ENCODE measurements at places on chromosomes 6 and 20.

DNA sequence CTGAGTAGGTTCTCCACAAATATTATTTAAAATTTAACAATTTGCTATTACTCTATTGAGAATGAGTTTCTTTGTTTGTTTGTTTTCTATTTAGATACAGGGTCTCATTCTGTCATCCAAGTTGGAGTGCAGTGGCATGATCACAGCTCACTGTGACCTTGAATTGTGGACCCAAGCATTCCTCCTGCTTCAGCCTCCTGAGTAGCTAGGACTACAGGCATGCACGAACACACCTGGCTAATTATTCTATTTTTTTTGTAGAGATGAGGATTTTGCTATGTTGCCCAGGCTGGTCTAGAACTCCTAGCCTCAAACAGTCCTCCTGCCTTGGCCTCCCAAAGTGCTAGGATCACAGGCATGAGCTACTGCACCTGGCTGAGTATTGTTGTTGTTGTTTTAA is 122.2 kb downstream of the PHF3 start:
- no peak for DNase-seq

- DNase-seq: no peak
Measured at GRCh38 chr6:100338090-100338489, 126.6 kb downstream of the SIM1 start.

DNA sequence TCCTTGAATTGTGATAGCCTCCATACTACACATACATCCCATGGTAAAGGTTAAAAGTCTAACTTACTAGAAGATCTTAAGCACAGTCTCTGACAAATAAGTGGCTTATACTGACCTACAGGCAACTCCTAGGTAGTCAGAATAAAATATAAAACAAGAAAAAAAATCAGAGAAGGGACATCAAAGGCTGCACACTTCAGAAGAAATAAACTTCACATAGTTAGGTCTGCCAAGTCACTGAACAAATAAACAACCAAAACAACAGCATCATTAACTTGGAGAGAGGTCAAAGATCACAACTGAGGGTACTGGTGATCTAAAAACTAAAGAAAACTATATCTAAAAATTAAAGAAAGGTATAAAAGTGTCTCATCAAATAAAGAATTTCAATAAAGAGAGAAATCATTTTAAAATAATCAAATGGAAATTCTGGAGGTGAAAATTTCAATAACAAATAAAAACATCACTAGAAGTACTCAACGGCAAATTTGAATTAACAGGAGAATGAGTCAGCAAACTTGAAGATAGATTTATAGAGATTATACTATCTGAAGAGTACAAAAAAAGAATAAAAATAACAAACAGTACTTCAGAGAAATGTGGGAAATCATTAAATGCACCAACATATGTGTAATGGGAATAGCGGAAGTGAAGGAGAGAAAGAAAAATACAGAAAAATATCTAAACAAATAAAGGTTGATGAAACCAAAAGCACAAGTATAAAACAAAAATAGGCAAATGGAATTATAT is 88.0 kb upstream of the UST start:
- DNase-seq: no peak

DNA sequence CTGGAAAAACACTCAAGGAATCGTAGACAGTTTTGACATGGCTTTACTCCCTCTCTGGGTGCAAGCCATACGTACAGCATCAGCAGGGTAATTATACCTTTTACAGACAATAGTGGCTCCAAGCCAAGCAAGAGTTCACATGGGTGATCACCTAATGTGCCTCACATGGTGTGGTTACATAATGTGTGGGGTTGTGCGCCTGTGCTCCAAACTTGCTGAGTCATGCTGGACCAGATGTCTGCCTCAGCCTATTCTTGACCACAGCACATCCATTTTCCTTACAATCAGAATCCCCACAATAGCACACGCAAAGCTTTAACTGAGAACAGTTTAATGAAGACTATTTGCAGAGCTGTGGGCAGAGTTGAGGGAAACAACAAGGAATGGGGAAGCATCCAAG is 74.5 kb downstream of the ALDH8A1 start:
- DNase-seq: no peak

- no peak for DNase-seq
Measured at GRCh38 chr20:49100972-49101371, 54.9 kb downstream of the CSE1L start.

GRCh38 chr6:162612613-162613012 is 115.0 kb downstream of the PRKN start:
- DNase-seq: no peak

- peak; percentile 52 for DNase-seq
Measured at GRCh38 chr6:14110001-14110818, 7.4 kb upstream of the CD83 start.

DNA sequence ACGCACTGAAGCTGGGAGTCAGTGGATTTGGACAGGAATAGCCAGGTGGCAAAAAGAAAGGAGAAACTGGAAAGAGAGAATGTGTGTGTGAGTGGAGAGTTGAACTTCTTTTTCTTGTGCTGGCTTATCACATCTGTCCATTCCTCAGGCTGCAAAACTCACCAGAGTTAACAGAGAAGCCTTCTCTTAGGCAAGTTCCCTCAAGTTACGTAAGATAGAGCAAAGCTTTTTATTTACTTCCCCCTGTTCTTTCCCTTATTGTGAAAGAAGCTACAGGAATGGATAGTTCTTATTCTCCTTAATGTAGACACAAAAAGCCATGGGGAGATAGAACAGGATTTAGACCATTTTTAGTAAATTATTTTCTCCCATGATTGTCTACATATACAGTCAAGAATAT is 188.6 kb downstream of the BMP2 start:
- DNase-seq: no peak

- DNase-seq: no peak
Measured at GRCh38 chr6:19925533-19925932, 88.4 kb downstream of the ID4 start.

GRCh38 chr20:32609111-32609773 is 24.1 kb upstream of the NOL4L start:
- DNase-seq: no peak

- DNase-seq: no peak
Measured at GRCh38 chr20:58339741-58340140, 30.2 kb downstream of the RAB22A start.

- no peak for DNase-seq
Measured at GRCh38 chr6:39339096-39339867, 16.8 kb upstream of the KCNK16 start.

DNA sequence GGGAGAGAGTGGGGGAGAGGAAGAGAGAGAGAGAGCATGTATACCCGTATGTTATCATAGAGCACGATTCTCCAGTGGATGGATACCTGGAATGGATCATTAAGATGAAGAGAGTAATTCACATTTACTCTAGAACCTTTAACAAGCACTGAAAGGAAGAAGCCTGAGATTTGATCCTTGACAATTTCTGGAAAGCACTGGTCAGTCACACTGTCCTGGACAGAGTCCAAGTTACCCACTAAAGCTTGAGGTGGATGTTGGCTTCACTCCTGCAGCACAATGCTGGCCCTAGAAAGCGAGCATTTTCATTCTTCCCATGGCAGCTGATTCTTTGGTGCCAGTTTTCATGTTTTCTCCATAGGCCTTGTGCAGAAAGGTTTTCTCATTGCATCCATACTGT is 25.6 kb downstream of the NFYA start:
- DNase-seq: no peak

DNA sequence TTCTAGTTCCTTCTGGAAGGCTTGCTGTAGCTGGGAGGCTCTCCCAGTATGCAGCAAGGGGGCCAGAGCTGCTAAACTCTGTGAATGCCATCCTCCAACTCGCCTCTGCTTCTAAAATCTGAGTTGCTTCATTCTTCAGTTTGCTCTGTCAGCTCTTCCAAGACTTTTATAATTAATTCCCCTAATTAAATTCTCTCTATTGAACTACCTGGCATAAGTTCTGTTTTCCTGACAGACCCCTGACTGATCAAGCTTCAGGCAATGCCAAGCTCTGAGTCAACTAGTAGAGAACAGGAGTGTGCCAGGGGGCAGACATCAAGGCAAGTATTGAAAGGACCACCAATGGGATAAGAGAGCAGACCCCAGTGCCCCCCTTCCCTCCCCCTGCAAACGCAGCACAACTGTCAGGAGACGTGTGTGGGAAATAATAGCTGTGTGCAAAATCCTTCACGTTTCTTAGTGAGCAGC is 109.3 kb upstream of the TAB2 start:
- no peak for DNase-seq

GRCh38 chr6:137914530-137915193 is 47.6 kb downstream of the TNFAIP3 start:
- DNase-seq: no peak

DNA sequence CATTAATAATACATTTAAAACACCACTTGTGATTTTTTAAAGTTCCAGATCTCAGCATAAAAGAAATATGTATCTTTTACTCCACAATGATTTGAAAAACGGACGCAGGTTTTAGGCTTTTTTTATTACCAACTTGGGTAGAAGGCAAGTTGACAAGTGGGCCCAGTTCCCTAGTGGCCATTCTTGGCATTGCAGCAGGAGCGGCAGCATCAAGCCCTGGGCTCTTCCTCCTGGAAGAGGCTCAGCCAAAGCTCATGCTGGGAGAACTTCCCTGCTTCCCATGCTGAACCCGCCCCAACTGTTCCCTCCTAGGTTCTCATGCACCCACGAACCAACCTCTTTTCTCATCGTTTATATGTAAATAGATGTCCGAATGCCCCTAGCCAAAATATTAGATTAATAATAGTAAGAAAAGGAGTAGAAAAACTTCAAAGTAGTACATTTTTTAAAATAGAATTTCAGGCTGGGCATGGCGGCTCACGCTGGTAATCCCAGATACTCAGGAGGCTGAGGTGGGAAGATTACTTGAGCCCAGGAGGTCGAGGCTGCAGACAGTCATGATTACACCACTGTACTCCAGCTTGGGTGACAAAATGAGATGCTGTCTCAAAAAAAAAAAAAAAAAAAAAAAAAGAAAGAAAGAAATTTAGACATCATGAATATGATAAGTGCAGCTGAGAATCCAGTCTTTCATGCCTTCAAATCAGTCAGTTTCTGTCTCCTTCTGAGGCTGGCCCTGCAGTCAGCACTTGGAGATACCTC is 18.2 kb upstream of the MYB start:
- peak; percentile 82 for DNase-seq

GRCh38 chr6:946546-946945 is 253.6 kb upstream of the EXOC2 start:
- no peak for DNase-seq
